ENCODE measurements at places on chromosomes 7 and 10.

- no peak for DNase-seq
Measured at GRCh38 chr7:16989811-16990413, 108.1 kb upstream of the AGR3 start.

DNA sequence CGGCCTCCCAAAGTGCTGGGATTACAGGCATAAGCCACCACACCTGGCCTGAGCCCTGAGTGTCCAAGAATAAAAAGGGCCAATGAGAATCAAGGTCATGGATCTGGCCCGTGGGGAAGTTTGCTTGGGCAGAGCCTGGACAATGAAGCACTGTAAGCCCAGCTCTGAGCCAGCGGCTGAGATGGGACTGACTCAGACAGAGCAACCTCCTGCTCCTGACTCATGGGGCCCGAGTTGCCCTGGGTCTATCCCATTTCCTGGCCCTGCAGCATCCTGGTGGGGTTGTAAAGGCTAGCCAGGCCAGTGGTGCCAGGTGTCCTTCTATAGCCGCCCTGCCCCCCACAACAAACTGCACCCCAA lies 5.2 kb upstream of the MYH16 start:
- no peak for DNase-seq

- DNase-seq = no peak
Measured at GRCh38 chr7:91293840-91294239, 29.6 kb downstream of the FZD1 start.

- no peak for DNase-seq
Measured at GRCh38 chr10:103616705-103617601, 123.4 kb downstream of the NEURL1 start.

DNA sequence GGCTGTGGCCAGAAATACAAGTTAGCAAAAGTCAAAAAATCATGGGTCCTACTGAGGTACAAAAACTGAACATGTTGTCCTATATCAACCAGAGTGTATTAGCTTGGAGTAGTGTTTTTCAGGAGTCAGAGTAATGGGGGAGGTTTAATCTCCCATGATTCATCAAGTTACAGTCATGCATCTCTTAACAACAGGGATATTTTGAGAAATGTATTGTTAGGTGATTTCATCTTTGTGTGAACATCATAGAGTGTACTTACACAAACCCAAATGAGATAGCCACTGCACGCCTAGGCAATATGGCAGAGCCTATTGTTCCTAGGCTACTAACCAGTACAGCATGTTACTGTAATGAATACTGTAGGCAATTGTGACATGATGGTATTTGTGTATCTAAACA lies 14.9 kb upstream of the TES start:
- no peak for DNase-seq

DNA sequence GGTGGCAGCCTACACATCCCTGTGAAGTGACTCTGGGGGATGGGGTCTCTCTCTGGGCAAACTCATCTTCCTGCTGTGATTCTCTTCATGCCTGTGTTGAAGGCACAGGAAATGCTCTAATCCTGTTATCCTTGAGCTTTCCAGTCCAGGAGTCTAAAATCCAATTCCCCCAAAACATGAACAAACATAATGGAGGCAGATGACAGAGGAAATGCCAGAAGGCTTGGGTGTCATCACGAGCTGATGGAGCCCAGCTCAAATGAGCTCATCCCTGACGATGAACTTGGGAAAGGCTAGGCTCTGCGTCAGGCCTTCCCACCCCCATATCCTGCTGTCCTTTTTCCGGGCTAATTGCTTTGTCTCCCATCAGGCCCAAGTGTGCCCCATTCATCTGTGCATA lies 165.9 kb upstream of the PODXL start:
- DNase-seq = no peak

- DNase-seq = no peak
Measured at GRCh38 chr7:152178405-152179058, 153.1 kb downstream of the GALNT11 start.

DNA sequence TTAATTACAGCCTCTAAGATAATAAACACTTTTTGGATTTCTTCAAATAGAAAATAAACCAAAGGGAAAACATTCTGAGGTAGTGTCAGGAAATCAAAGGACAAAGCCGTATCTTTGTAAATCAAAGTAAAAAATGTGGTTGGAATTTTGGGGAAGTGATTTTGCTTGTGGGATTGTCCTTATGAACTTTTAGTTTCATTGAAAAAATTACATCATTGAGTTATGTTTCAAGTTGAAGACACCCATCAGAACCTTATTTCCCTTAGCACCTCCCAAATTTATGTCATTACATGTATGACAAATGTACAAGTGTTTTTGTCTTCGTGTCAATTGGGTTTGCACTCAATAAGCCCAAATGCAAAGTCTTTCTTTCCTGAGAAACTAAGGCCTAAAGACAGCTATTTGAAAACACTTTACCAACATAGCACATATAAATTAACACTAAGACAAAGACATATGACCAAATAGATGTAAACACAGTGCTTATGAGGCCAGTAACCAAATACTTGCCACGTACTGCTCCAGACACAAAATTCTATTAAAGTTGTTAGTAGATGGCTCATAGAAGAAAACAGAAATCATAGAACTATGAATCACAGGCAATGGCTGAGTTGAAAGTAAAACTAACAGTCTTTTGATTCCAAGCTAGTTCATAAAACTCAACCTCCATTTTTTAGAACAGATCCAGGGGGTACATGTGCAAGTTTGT lies 26.9 kb upstream of the LAMB4 start:
- DNase-seq = no peak

- DNase-seq = no peak
Measured at GRCh38 chr10:94440096-94440495, 37.8 kb downstream of the TBC1D12 start.

- DNase-seq = peak; percentile 24
Measured at GRCh38 chr10:116742367-116743265, at the start of gene HSPA12A. Gene HSPA12A (minus strand): TSS chr10:116742566. CDS start chr10:116742469, 97 bp downstream.

GRCh38 chr10:86957471-86958115 lies at the start of gene MMRN2:
Gene MMRN2 (minus strand): TSS chr10:86957615. CDS start chr10:86957541, 74 bp downstream.
- no peak for DNase-seq

- DNase-seq = no peak
Measured at GRCh38 chr7:133303372-133303771, 50.5 kb downstream of the EXOC4 start.

Measured in T-helper 9 cell (primary cell).